HuH-7.5 (cell line): ENCODE measurements at places on chromosomes 6 and 20.

DNA sequence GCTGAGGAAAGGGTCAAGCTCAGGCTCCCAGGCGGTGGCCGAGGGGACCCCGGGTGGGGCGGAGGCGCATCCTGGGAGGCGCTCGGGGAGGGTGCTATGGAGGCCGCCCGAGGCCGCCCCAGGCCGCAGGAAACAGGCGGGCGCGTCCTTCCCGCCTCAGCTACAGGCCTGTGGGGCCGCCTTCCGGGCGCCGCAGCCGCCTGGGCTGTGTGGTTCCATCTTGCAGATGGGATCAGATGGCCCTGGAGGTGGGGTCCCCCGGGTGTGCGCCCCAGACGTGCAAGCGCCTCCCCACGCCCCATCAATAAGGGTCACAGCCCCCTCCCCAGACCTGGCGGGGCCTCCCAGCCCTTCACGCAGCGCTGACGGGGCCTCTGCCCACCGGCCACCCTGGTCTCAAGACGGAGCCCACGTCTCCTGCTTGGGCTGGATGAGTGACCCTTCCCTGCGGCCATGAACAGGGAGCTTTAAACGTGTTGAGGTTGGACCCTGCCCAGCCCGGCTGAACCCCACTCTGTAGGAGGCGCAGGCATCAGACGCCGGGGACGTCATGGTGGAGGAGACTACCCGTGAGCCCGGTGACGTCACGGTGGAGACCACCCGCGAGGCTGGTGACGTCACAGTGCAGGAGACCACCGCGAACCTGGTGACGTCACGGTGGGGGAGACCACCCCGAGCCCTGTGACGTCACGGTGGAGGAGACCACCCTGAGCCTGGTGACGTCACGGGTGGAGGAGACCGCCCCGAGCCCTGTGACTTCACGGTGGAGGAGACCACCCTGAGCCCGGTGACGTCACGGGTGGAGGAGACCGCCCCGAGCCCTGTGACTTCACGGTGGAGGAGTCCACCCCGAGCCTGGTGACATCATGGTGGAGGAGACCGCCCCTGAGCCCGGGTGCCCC is 267.0 kb downstream of the DLL1 start:
- DNase-seq, result no peak

- DNase-seq, result no peak
Measured at GRCh38 chr6:47473791-47474346, 3.7 kb upstream of the CD2AP start.

DNA sequence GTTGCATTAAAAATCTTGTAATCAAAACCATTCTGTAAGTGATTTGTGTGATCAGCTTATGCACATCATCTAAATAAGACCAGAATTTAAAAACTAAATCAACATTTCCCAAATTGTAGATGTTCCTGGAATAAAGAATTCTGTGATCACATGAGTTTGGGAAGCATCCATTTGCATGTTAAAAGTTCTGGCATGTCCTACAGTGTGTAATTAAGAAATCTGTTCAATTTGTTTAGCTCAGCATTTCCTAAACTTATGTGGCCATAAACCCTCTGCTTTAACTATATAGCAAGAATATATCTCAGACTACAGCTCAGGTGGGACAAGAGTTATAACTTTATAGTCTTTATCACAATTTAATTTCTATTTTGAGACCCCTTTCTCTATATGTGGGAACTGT is 399.1 kb downstream of the LAMA2 start:
- no peak for DNase-seq

- DNase-seq, result no peak
Measured at GRCh38 chr6:95383878-95384277, 193.5 kb upstream of the MANEA start.

- DNase-seq, result no peak
Measured at GRCh38 chr6:46412662-46413061, 78.6 kb downstream of the RCAN2 start.

- DNase-seq, result no peak
Measured at GRCh38 chr6:108030211-108030610, 44.3 kb downstream of the OSTM1 start.

GRCh38 chr6:112202639-112203341 is 51.6 kb downstream of the LAMA4 start:
- no peak for DNase-seq

GRCh38 chr20:61694682-61695081 is 371.0 kb downstream of the TAF4 start:
- DNase-seq, result no peak

- DNase-seq, result no peak
Measured at GRCh38 chr20:19747903-19748302, 10.2 kb upstream of the RIN2 start.

GRCh38 chr6:21764989-21765388 is 171.4 kb downstream of the SOX4 start:
- DNase-seq, result no peak

DNA sequence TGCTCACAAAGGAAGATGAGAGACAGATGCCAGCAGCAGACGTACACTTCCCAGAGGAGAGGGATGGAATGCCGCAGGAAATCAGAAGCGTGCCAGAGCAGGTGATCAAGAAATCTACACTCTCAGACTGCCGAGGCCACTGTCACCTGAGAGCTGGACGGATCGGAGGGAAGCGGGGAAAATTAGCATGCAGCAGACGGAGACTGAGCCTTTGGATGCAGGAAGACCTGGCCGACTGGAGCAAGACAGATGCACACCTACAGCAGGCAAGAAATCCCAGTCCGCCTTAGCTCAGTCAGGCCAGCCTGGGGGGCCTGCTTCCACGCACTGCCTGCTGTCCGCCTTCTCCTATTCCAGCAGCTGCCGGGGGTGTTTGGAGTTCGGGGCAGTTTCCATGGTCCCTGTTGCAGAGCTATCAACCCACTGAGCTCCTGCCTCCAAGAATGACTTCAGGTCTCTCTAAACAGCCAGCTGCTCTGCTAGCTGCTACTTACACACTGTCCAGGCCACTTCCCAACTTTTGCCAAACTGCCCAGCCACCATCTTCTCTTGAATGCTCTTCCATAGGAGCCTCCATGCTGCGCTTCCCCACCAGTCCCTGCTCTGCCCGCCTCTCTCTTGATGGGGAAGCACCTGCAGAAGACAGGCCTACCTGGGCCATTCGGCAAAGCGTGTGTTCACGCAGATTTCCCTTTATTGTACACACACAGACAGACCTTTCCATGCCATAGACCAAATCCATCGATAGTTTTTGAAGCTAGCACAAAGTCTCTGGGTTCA is 368.5 kb downstream of the ZFAND3 start:
- no peak for DNase-seq

- DNase-seq, result peak; percentile 72
Measured at GRCh38 chr6:41936073-41936837, 5.4 kb downstream of the CCND3 start.

DNA sequence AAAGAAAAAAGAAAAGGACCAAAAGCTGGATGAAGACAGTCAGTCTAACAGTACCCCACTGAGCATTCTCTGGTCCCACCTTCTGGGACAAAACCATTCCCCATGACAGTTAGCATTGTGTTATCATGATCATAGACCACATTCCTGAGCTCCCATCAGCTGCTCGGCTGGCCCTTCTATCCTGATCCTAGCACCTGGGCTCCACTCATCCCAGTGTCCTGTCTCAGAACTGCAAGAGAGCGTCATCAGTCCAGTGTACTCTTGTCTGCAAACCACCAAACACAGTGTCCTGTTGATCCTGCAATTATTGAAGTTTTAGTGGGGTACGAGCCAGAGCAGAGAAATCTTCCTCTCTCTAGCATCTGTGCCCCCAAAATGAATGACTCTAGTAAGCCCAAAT is 16.0 kb upstream of the TAAR1 start:
- DNase-seq, result no peak

DNA sequence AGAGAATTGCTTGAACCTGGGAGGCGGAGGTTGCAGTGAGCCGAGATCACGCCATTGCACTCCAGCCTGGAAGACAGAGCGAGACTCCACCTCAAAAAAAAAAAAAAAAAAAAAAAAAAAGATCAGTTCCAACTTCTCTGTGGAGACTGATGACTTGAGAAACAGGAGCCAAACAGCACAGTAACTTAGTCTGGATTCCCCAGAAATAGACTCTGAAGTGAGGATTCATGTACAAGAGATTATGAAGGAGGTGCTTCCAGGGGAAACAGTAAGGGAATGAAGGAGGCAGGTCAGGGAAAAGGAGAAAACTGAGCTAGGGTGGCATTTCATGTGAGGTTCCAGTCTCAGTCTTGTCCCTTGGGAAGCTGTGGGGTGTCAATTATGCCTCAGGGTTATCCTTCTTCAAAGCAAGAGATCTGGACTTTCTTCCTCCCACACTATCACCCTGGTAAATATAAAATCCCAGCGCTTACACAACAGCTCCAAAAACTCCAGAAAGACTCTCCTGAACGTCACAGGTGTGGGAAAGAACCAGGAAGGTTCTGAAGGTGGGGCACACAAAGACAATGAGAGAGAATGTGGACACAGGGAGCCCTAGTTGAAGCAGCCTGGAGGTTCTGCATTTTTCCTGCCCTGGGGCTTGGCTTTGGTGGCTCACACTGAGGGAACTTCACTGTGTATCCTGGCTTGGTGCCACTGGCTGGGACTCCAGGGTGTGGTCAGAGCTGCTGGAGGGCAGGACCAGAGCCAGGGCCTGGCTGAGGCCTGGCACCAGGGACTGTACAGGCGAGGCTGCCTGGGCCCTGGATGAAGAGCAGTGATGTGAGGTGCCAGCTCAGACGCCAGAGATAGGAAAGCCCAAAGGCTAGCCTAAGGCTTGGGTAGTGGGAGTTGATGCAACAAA is 46.8 kb downstream of the PCNA start:
- peak; percentile 62 for DNase-seq

- no peak for DNase-seq
Measured at GRCh38 chr20:2237059-2237458, 58.7 kb upstream of the TGM3 start.

- no peak for DNase-seq
Measured at GRCh38 chr6:25449774-25450173, 170.6 kb downstream of the CARMIL1 start.

DNA sequence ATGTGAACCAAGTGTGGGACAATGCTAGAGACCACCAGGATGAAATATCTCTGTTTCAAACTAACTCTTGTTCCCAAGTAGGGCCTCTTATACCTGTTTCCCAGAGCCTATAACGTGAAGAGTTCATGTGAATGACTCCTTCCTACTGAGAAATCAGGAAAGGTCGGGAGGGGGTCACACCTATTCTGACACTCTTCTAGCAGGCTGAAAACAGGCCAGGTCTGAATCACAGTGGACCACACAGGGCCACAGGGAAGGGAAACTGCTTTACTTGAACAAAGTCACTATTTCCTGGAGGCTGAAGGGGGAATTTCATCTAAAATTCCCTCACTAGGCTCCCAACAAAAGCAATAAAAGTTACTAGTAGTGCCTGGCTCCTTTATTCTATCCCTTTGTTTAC is 88.4 kb upstream of the BMP2 start:
- no peak for DNase-seq

DNA sequence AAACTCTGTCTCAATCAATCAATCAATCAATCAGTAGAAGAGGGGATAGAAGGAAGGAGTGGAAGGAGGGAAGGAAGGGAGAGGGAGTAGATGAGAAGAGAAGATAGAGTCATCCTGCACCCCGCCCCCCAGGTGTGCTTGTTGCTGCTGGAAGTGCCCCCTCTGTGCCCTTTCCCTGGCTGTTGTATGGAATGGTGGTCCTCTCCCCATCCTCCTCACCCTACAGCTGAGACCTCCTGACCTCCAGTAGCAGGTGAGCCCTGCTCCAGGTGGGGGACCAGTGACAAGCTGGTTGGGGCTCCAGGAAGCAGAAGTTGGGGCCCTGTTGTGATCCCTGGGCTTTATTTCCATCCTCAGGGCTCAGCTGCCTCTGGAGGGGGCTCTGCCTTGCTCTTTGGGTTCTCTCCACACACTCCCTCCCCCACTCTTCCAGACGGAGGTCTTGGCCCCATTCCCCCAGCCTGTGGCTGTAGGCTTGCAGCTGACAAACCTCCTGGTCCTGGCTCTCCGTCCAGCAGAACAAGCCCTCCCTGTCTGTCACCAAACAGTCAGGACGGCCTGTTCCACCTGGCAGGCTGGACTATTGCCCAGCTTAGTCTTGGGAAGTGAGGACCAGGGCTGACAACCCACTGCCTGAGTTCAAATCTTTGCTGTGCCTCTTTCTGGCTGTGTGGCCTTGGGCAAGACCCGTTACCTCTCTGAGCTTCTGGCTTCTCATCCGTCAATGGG is 26.0 kb upstream of the SCRT2 start:
- no peak for DNase-seq

DNA sequence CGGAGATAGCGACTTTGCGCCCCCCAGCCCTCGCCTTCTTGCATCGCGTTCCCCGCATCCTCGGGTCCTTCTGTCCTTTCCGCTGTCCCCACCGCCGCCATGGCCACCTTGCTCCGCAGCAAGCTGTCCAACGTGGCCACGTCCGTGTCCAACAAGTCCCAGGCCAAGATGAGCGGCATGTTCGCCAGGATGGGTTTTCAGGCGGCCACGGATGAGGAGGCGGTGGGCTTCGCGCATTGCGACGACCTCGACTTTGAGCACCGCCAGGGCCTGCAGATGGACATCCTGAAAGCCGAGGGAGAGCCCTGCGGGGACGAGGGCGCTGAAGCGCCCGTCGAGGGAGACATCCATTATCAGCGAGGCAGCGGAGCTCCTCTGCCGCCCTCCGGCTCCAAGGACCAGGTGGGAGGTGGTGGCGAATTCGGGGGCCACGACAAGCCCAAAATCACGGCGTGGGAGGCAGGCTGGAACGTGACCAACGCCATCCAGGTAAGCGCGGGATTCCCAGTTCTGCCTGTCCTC is 401 bp downstream of the SLC32A1 start:
- no peak for DNase-seq
